ENCODE measurements at places on chromosomes 7 and 10.

GRCh38 chr10:118763202-118763988 lies 8.6 kb upstream of the CACUL1 start:
- no peak for DNase-seq

DNA sequence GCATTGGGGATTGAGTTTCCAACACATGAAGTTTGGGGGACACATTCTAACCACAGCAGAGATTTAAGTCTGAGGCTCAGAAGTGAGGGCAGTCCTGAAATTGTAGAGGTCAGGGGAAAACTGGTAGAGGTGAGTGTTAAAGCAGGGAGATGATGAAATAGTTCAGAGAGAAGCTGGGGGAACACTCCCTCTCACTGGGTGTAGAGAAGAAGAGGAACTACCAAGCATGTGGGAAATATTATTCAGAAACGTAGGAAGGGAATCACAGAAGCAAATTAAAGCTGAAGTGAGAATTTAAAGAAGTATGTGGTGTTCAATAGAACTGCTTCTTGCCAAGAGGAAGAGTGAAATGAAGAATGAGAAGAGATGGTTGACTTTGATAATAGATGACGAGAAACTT lies 121.5 kb upstream of the FAM3C start:
- no peak for DNase-seq

GRCh38 chr7:18330548-18330947 lies 165.0 kb upstream of the HDAC9 start:
- no peak for DNase-seq

DNA sequence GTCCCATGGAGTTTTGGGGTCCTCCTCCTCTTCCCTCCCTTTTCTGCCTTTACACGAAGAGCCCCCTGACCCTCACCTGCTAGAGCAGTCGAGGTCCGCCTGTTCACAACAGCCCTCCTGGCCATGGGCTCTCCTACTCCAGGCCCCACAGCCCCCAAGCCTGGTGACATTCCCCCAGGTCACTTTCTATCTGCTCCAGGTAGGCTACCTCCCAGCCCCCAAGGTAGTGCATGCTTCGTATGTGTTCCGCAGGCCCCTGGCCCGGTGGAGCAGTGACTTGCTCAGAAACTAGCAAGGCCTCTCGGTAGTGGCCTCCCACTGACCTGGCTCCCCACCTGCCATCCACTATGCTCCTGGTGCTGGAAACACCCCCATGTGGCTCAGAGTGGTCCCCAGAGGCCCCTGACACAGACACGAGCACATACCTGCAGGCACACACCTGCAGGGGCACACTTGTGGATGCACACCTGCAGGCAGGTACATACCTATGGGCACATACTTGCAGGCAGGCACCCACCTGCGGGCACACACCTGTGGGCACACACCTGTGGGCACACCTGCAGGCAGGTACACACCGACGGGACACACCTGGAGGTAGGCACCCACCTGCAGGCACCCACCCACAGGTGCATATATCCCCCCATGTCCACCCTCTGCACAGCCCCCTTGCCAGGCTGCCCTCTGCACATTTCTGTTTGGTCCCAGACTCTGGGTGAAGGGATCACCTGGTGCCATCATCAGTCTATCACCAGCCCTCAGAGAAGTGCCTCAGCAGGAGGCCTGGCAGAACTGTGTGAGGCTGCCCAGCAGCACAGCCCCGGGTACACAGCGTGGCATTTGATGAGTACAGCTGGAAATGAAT lies 322.5 kb downstream of the PTPRN2 start:
- no peak for DNase-seq

DNA sequence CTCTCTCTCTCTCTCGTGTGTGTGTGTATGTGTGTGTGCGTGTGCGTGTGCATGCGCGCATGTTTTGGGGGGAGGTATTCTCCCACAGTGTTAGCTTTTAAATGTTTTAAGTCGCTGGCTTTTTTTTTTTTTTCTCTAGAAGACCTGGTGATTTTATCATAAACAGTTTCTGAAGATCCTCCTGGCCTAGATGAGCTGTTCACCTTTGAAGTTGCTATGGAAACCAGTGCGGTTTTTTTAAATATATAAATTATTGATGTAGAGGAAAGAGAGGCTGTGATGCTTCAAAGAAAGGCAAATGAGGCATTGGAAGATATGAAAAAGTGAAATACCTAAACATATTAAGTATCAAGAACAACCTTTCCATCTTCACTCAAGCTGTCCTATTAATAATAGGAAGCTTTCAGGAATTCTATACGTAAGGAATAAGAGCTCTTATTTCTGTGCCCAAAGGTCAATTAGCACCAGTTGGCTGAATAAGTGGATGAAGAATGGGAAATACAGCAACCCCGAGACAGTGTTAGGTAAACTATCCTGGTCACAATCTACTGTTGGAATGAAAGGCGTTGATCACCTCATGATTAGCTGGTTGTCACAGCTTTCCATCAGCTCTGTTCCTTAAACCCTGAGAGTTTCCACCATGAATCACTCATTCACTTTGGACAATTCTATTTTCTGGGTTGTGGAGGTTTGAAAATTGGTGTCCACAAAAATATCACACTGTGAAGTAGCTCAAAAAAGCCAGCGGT lies 66.5 kb upstream of the SLC35G1 start:
- DNase-seq, result no peak

DNA sequence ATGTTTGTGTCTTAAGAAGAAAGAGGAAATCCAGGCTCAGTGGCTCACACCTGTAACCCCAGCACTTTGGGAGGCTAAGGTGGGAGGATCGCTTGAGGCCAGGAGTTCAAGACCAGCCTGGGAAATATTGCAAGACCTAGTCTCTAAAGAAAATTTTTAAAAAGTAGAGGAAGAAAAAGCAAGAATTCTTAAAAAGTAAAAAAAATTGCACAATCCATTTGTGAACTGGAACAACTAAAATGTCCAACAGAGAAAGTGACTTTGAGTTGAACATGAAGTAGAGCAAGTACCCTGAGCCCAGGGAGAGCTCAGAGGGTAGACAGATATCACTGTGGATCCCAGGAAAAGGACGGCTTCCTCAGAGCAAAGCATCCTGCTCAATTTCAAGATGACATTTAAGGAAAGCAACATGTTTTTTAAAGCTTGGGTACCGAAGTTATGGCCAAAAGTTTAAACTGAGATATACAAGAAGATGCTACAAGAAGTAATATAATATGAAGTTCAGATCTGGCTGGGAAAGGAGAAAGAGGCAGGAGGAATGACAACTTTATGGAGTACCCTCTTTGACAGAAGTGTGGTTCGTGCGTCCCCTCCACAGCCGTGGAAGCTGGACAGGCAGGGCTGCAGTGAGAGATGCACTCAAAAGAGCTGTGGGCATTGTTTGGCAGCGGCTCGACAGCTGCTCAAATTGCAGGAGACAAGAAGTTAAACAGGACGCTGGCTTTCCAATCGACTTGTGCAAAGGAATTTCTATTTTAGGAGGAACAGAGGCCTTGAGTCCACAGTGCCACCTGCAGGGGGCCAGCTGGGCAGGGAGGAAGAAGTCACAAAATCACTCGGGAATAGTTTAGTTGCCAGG lies 201.3 kb downstream of the JCAD start:
- DNase-seq, result peak; percentile 76

DNA sequence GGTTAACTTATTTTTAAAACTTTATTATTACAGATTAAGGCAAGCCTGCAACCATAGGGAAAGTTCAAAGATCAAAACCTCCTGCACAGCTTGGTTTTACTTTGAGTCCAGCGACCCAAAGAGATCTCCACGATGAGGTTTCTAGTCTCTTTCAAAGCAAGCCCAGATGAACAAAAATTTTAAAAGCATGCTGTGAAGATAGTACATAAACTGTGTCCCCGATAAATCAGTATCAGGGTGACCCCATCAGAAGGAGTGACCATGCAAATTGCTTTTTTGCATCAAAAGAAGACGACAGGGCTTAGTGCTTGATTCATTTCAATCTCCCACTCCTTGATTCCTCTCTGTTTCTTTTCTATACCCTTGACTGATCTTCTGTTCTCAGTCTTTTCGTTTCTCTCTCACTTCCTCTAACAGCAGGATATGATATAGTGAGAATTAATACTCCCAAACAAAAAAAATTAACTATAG lies 16.0 kb upstream of the DNTT start:
- DNase-seq, result no peak

GRCh38 chr7:131956864-131957263 lies 400.4 kb upstream of the PODXL start:
- no peak for DNase-seq

GRCh38 chr10:71715026-71715425 lies 4.6 kb downstream of the C10orf105 start:
- DNase-seq, result no peak

DNA sequence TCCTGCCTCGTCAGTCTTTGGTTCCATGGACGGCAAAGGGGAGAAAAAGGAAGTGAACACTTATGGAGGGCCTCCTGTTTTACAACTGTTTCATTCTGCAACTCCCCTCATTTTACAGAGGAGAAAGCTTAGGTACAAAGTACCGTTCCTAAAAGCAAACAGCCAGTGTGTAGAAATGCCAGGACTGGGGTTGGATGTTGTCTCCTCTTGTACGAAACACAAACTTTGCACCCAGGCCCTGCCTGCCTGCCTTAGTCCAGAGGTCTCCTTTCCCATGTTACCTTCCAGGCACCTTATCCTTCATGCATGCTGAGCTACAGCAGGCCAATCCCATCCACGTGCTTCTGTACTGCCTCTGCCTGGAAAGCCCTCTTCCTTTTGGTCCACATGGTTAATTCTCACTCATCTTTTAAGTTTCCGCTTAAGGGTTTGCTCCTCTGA lies 86.0 kb downstream of the ICA1 start:
- DNase-seq, result no peak

DNA sequence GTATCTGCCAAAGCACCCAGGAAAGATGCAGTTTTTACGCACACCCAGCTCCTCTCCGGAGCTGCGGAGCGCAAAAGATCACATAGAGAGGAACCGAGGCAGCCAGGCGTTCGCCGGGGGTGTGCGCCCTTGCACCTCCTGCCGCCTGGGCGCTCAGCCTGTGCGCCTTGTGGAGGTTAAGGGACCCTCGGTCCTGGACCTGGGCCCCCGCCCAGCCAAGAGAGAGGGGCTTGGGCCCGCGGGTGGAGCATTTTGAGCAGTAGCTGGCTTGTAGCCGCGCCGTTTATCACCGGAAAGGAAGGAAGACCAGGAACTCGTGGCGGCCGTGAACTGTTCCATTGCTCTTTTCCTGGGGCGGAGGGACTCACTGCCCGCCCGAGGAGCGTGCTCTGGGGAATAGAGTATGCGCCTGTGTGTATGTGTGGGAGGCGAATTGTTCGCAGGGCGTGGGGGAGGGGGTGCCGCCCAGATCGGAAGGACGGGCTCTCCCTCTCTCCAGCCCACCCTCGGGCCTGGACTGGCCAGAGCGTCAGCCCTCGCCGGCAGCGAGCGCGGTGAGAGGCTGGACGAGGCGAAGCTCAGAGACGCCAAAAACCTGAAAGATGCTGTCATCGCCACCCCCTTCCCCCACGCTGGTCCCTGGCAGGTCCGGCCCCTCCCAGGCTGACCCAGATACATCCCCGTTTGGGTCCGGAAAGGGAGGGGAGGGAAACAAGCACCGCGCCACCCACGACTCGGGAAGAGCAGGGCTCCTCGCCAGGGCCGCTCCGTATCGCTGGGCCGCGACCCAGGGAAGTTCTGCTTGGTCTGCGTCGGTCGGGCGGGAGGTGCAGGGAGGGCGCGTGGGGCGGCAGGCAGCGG lies 1.2 kb upstream of the WNT2 start:
- peak; percentile 97 for DNase-seq

DNA sequence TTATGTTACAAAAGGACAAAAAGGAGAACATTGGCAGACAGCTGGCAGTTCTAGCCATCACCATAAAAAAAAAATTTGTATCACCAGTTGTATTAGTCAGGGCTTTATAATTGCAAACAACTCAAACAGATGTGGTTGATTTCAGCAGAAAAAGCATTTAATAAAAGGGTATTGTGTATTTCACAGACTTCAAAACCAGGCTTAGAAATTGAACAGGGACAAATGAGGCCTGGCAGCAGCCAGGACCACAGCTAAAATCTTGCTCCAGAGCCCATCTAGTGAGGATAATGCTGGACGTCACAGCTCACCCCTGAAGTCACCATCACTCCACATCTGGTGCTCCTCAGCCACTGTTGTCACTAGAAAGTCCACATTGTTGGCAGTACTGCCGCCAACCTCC lies 52.9 kb upstream of the CALD1 start:
- no peak for DNase-seq

GRCh38 chr7:22268884-22269421 lies 88.0 kb downstream of the RAPGEF5 start:
- no peak for DNase-seq

GRCh38 chr7:70595755-70596597 lies 536.0 kb upstream of the GALNT17 start:
- no peak for DNase-seq

GRCh38 chr10:18472977-18473376 lies 178.4 kb downstream of the NSUN6 start:
- no peak for DNase-seq

- DNase-seq, result no peak
Measured at GRCh38 chr7:28383975-28384374, 28.3 kb upstream of the CREB5 start.

DNA sequence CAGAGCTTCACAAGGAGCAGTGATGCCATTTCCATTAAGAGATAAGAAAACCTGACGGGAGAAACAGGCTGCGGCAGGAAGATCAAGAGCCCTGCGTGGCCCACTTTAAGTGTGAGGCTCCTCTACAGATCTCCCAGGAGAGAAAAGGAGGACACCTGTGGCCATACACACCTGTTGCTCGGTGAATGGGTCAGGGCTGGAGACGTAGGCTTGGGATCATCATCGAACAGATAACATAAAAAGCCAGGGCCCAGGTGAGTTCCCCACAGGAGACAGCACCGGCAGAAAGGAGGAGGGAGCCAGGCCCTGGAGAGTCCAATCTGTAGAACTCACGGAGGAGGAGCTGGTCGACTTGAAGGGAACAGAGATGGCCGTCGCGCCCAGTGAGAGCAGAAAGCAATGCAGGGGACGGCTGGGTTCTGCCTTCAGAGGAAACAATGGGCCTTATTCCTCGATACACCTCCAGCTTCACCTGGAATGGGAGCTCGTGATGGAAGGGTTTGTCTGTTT lies 556.8 kb downstream of the DNAJB6 start:
- DNase-seq, result no peak
